Hair follicle dermal papilla cell (primary cell): ENCODE measurements at places on chromosomes 16 and 17. TPM values are rescaled to one million over a fixed set of nuclear protein-coding genes. Genes with fewer than 3 reads are reported as not detected.

Gene PRM2
- total RNA-seq = not detected in 2 replicates

Gene UNC119
- total RNA-seq = 20.4 and 22.0 TPM in 2 replicates

Gene CA5A
- not detected in 2 replicates for total RNA-seq

Gene NUDT16L1
- total RNA-seq = 13.8 and 15.6 TPM in 2 replicates

Gene G6PC1
- not detected in 2 replicates for total RNA-seq

Gene TP53TG3D
- 0.49 and 1.2 TPM in 2 replicates for total RNA-seq

Gene TMEM97
- 14.3 and 18.0 TPM in 2 replicates for total RNA-seq

Gene PERCC1
- total RNA-seq = not detected in 2 replicates

Gene ZNF287
- total RNA-seq = 10.7 and 13.4 TPM in 2 replicates

Gene ZNF785
- 11.1 and 15.6 TPM in 2 replicates for total RNA-seq

Gene SCARF1
- total RNA-seq = 0.49 and 0.61 TPM in 2 replicates
